Umbilical cord (tissue), 2 donors: ENCODE measurements at places on chromosomes 7 and 10. TPM values are rescaled to one million over a fixed set of nuclear protein-coding genes. Genes with fewer than 3 reads are reported as not detected.

DNA sequence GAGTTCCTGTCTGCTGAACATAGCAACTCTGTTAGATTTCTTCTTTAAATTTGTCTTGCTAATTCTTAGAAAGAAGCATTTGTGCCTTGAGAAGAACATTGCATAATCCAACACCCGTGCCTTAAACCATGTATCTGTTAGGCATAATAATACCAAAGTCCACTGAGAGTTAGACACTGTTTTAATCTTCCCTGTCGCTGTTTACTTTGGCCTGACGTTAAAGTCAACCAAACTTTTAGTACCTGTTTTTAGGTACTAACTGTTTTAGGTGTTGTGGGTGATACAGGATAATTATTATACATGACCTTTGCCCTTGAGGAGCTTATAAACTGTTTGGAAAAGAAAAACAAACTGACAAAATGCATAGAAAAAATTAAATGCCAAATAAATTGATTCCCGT is 43.6 kb downstream of the KLHDC10 start:
- no peak for DNase-seq

- no peak for DNase-seq
Measured at GRCh38 chr10:102507521-102507920, 3.7 kb downstream of the SUFU start.

DNA sequence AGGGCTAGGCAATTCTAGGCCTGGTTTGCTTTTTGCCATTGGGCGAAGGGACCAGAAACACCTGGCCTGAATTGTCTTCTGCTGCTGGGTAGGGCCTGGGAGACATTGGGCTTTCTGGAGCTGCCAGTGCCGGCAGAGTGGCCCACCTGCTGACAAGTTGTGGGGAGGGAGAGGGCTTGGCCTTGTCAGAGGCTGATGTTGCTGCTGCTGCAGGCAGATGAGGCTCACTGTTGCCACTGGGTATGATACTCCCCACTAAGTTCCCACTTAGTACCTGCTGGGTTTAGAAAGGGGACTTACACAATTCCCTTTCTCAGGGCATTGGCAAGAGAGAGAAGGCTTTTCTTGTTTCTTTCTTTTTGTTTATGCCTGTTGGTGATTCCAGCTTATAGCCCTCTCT is 289.6 kb upstream of the NPVF start:
- DNase-seq, result no peak

GRCh38 chr10:131453721-131454634 is 142.5 kb upstream of the TCERG1L start:
- peak; percentile 93 for DNase-seq

SMO gene
- 21.9 TPM for total RNA-seq

H2BK1 gene
- total RNA-seq, result not detected

TWNK gene
- total RNA-seq, result 8.7 TPM

MMP21 gene
- not detected for total RNA-seq

ECHS1 gene
- 28.2 TPM for total RNA-seq
